Gastroesophageal sphincter (tissue), 4 donors: ENCODE measurements at places on chromosomes 2 and 18. TPM values are rescaled to one million over a fixed set of nuclear protein-coding genes. Genes with fewer than 3 reads are reported as not detected.

Gene SLC9A4
- 0.22 TPM for total RNA-seq

Gene TWIST2
- total RNA-seq: 17.7 TPM

Gene PIEZO2
- total RNA-seq: 1.4 TPM

DNA sequence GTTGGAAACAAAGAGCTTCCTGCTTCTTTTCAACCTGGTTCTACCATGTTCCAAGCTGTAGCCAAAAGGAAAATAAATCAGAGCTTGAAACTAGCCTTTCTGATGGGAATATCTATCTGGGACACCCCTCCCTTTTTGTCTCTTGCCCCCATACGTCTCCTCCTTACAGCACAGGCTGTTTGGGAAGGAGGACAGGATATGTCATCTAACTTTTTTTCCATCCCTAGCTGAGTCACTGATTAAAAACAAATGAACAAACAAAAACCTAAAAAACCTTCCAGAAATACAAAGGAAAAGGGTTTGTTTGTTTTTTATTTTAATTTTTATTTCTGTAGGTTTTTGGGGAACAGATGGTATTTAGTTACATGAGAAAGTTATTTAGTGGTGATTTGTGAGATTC lies 151.6 kb downstream of the FAM210A start:
- ATAC-seq: no peak

GRCh38 chr18:39772155-39772919 lies 2182.7 kb upstream of the PIK3C3 start:
- no peak for ATAC-seq

DNA sequence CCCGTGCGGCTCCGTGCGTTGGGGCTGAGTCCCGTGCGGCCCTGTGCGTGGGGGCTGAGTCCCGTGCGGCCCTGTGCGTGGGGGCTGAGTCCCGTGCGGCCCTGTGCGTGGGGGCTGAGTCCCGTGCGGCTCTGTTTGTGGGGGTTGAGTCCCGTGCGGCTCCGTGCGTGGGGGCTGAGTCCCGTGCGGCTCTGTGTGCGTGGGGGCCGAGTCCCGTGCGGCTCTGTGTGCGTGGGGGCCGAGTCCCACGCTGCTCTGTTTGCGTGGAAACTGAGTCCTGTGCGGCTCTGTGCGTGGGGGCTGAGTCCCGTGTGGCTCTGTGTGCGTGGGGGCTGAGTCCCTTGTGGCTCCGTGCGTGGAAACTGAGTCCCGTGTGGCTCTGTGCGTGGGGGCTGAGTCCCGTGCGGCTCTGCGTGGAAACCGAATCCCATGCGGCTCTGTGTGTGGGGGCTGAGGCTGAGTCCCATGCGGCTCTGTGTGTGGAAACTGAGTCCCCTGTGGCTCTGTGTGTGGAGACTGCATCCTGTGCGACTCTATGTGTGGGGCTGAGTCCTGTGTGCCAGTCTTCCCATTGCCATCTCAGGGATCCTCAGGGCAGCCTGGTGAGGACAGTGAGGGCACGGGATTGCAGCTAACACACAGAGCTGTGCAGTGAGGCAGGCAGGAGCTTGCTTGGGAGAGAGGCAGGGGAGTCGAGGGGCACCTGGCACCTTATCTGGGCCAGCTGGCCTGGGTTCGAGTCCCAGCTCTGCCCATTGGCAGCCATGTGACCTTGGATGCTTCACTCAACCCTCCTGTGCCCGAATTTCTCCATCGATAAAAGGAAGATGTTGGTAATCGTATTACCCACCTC lies 44.5 kb downstream of the LDLRAD4 start:
- no peak for ATAC-seq

- ATAC-seq: no peak
Observed at GRCh38 chr2:133954636-133955035, 299.2 kb upstream of the MGAT5 start.

DNA sequence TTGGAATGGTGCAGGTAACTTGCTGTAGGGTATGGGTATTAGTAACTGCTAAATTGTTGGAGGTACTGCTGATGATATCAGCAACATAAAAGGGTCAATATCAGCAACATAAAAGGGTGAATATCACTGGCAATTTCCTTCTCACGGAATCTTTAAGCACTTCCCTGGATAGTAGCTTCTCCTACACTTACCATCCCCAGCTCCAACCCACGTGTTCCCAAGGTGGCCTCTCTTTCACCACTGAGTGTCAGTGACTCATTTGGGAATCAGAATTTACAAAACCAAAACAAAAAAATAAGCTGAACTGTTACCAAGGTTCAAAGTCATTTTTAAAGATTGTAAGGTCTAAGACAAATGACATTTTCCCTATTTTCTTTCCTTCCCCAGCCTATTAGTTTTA lies 70.8 kb downstream of the LRP2 start:
- no peak for ATAC-seq

DNA sequence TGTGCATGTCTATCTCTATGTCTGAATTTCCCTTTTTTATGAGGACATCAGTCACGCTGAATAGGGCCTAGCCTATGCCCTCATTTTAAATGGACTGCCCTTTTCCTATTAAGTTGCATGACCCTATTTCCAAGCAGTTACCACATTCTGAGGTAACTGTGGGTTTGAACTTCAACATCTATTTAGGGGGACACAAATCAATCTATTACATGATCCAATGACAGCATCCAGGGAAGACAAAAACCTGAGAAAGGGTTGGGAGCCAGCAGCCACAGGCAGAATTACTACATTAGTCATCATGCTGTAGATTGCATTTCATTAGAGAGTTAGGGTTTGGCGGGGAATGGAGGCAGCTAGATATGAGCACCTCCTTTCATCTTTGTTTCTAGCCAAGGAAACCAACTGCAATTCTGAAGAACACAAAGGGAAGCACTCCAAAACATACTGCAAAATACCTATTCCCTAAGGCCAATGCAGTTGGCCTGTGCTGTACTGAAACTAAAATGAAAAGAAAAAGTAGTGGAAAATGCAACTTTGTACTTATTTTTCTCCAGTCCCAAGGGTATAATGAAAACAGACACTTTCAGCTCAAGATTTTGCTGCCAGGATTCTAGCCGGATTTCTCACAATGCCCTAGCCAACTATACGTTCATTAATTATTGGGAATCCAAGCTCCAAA lies 40.4 kb upstream of the C1D start:
- no peak for ATAC-seq

DNA sequence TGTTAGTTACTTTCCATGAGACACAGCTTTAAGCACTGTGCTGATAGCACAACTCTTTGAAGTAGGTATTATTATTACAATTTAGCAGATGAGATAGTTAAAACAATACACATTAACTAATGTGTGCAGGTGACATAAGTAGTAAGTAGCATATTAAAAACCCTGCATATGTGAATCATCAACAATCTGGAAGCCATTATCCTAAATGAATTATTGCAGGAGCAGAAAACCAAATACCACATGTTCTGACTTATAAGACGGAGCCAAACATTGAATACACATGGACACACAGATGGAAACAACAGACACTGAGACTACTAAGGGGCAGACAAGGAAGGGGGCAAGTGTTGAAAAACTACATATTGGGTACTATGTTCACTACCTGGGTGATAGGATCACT lies 300.3 kb upstream of the GULP1 start:
- ATAC-seq: no peak
